ENCODE measurements at places on chromosomes 5 and 9.

- no peak for DNase-seq
These were observed 13.1 kb downstream of the LPCAT1 start for GRCh38 chr5:1510631-1511030.

- DNase-seq: no peak
These were observed 7.1 kb downstream of the UBAP1 start for GRCh38 chr9:34185778-34186551.

DNA sequence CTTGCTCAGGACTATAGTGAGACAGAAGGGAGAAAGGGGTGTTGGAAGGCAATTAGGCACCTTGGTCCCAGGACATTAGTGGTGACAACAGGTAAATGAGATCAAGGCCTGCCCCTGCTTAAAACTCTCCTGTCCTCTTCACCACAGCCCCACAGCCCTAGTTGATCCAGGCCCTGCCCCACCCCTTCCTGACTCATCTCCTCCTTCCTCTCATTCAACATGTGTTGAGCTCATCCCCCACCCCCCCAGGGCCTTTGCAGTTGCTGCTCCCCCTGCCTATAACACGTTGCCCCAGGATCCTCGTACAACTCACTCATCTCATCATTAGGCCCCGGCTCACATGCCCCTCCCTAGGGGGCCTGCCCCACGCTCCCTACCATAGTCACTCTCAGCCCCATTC is 66.8 kb downstream of the TSPAN17 start:
- no peak for DNase-seq

DNA sequence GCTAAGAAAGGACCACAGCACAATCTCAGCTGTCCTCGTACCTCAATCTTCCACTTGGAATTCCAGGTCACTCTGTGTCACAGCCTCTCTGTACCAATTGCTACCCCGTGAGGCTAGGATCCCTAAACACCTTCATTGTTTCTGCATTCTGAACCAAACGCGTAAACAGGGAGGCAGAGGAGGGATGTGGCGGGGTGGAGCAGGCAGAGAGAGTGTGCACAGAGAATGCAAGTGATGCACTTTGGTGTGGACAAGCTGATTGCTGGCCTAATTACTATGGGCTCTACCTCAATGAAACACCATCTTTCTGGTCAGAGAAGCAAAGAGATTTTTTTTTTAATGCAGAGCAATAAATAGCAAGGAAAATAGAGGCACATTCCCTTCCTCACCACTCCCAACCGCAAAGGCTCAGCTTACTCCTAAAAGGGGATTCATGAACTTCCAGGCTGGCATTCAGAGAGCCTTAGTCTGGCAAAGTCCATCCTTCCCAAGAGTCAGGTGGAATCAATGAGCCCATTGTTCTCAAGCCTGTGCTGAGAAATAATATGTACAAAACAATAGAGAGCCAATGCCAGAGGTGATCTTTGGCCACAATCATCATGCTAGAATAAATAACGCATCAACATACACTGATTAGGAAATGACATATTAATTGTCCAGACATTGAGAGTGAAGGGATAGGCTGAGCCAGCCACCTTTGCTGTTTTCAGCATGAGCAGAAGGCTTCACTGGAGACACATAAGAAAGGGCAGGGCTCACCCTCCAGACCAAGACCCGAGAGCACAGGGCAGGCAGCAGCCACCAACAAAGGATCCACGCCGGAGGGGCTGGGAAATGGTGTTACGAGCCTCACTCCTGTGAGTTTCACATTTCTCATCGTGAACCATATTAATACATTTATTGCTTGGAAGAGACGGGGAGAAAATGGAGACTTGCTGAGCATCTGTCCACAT is 278.8 kb downstream of the ENC1 start:
- no peak for DNase-seq

GRCh38 chr9:123864251-123864650 is 65.7 kb downstream of the DENND1A start:
- no peak for DNase-seq

- no peak for DNase-seq
These were observed 4.8 kb upstream of the F2RL1 start for GRCh38 chr5:76813982-76814562.

DNA sequence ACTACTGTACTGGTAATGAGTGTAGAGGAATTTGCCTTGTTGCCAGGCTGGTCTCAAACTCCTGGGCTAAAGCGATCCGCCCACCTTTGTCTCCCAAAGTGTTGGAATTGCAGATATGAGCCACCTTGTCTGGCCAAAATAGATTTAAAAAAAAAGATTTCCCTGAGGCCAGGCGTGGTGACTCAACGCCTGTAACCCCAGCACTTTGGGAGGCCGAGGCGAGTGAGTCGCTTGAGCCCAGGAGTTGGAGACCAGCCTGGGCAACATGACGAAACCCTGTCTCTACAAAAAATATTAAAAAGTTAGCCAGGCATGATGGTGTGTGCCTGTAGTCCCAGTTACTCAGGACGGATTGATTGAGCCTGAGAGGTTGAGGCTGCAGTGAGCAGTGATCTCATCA is 62.5 kb downstream of the IPO11 start:
- DNase-seq: no peak

- DNase-seq: no peak
These were observed 77.7 kb downstream of the PLCXD3 start for GRCh38 chr5:41432481-41433253.

DNA sequence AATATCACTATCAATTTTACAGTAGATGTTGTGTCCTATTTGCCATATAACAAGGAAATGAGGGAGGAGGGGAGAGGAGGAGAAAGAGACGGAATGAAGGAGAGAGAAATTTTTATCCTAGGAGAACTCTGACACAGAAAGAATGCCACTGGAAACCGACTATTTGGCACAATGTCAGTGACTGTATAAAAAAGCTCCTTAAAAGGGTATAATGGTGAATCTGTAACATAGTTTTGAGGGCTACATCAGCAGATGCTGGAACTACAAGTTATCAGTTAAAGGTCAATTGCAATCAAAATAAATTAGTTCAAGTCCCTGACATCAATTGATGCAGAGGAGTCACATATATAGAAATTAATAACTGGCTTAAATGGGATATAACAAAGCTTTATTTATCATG is 5.7 kb downstream of the EDIL3 start:
- no peak for DNase-seq

DNA sequence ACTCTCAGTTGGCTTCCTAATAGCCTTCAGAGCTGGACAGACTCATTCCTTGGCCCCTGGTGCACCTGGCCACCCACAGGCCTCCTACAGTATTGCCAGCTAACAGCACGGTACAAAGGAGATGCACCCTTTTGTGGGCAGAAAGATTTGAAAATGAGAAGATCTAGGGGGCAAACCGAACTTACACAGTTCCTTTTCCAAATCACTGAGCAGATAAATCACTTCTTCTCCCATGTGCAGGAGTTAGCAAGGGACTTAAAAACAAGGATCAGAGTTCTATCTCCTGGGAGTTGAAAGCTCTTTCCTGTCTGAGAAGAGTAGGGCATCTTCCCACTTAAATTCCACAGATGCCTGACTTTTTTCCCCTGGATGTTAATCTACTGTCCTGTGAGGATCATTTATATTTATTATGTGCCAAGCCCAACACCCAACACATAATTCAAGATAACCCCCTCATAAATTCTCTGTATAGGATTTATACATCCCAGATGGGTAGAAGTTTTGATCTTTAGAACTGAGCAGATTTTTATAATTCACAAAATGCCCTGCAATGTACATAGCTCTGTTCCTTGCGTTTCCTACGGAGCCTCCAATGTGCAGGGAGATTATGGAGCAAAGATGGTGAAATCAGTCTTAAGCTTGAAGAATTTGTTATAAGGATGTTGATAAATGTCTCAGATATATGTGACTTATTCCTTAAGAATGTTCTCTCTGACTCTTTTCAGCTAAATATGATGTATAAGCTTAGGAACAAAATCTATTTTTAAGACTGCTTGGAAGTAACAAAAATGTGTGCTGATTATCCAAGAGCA is 207.2 kb upstream of the DAPK1 start:
- DNase-seq: no peak

DNA sequence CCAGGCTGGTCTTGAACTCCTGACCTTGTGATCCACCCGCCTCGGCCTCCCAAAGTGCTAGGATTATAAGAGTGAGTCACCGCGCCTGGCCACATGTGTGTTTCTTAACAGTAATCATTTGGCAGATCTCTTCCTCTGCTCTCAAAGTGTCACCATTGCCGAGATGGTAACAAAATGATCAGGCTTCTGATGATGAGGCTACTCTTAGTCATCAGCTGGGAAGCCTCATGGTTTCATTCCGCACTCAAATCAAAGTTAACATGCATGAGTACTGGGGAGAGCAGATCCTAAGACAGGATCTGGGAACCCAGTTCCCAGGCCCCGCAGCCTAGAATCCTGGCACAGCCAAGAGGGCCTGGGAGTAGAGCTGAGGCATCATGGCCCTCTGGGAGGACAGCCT is 27.4 kb downstream of the BARHL1 start:
- DNase-seq: no peak

GRCh38 chr5:127958421-127959011 is 125.0 kb upstream of the SLC12A2 start:
- no peak for DNase-seq

DNA sequence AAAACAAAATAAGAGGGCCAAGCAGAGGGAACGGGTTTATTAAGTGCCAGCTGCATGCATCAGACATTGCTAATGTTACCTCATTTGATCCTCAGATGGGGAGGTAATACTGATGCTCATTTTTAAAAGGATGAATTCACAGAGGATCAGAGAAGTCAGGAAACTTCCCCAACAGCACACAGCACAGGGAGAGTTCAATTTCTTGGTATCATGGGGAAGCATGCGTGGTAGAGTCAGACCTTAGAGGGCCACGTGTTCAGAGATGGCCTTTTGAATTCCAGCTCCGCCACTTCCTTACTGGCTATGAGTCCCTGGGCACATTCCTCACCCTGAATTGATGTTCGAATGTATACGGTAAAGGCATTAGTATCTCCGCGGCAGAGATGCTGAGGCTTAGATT is 108.3 kb downstream of the MYO10 start:
- no peak for DNase-seq

DNA sequence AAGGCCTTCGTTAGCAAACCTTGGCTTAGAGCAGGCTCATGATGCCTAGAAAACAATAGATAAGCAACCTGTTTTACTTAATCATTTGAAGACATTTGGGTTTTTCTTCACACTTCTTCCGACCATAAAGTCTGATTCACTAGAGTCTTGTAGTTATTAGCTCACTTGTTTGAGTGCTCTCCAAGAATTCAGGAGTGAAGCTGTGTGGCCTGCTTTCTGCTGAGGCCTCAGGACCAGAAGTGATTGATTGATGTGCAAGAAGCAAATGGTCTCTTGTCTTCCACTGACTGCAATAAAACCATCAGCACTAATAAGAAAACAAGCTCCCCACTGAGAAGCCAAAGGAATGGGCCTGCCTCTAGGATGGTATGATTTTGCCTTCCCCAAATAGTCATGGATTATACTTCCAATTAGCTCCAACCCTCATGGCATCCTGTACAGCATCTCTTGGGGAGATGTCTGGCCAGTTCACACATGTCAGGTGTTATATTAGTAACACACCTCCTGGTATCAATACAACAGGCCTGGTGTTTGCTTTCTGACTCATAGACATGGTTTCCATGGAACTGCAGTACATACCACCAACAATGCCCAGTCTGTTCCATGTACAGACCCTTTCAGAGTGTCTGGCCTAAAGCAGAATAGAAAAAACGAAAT is 317.6 kb downstream of the CWC27 start:
- no peak for DNase-seq

- no peak for DNase-seq
These were observed 23.7 kb upstream of the GOLGA1 start for GRCh38 chr9:124964604-124965003.

DNA sequence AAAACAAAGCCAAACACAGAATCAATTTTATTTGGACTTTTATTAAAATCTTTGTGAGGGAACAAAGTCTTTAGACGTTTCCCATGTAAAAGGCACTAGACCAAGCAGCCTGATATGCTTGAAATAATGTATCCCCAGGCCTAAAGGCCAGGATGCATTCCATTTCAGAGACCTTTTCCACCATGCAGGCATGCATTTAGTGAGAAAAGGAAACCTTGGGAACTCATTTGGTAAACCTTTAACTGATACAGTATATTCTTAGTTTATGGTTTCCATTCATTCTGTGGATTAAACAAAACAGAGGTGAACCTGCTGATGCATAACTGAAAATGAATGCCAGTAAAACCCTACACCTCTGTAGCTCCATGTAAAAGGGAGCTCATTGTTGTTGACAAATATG is 600.0 kb downstream of the NR2F1-AS1 start:
- DNase-seq: no peak

DNA sequence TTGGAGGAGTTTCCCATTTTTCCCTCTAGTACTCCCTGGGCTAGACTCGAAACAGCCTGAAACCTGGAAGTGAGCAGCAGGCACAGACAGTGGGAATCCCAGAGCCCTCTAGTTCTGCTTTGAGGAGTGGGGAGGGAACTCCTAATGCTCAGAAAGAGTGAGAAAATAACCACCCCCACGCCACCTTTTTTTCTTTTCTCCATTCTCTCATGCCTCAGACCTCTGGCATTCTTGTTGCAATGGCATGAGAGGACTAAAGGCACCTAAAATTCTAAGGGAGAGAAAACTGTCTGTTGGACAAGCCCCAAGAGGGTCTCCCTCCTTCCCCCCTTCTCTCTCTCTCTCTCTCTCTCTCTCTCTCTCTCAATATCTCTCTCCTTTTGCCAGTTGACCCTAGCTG is 15.1 kb upstream of the IRF1 start:
- DNase-seq: no peak

GRCh38 chr9:126661521-126662251 is 48.0 kb downstream of the LMX1B start:
- DNase-seq: no peak

- no peak for DNase-seq
These were observed 148.4 kb downstream of the C5orf15 start for GRCh38 chr5:133819977-133820471.

- no peak for DNase-seq
These were observed 31.7 kb downstream of the IL33 start for GRCh38 chr9:6247266-6247665.

DNA sequence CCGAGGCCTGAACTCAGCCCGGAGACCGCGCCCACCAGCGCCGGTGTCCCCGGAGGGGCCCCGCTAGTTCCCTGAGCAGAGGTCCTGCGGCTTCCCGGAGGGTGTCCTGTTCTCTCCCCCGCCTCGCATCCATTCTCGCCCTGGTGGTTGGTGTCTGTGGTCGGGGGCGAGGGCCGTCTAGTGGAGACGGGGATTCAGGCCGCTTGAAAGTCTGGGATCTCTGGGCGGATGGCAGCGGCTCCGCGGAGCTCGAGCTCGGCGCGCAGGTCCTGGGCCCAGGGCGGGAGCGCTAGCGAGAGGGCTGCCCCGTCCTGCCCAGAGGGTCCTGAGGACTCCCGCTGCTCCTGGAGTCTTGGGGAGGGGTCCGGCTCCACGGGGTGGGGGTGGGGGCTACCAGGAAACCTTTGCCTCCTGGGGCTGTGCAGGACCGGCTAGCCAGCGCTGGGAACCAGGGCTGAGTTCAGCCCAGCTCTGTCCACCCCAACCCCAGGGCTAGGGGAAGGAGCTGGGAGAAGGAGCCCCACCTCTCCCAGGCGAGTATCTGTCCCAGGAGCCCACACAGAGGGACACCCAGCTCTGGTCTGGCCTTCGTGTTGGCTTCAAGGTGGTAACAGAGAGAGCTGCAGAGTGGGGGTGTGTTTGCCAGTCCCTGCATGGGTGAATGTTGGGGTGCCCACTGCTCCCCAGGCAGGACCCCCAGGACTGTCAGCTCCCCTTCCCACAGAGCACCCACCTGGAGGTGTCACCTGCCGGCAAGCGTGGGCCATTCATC is 4.0 kb downstream of the TOR4A start:
- no peak for DNase-seq
